ENCODE measurements at places on chromosomes 1 and 21.

DNA sequence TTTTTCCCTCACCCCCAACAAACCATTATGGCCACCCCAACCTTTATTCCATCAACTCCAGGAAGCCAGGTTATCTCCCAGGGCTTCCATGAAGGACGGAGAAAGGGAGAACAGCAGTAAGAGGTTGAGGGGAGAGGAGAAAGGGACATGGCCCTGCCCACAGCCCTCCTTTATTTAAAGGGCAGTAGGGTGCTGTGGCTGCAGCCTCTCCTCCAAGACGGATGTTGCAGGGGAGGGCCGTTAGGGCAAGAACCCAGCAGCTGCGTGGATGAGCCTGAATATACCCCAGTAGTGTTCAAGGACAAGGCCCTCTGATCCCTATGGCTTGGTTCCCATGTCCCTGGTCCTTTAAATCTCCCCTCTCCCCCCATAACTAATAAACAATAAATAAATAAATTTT lies 5.9 kb downstream of the RXFP4 start:
- DNase-seq: no peak

DNA sequence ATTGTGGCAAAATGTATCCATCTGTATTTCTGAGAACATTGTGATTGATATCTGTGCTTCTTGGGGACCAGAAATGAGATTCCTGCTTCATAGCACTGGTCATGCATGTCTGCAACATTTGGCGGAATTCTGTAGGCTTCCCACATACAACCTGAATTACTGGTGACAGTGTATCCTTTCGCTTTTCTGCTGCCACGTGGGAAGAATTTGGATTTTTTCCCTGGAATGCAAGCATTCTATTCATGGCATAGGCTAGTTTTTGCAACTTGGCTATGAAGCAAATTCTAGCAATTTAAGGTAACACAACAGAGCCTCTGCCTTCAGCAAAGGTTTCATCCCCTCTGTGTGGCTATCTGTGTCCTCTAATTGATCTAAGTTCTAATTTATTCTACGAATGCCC lies 85.9 kb downstream of the BCAR3 start:
- no peak for DNase-seq

- no peak for DNase-seq
Measured at GRCh38 chr1:1627829-1628753, 3.9 kb upstream of the MMP23B start.

- DNase-seq: no peak
Measured at GRCh38 chr21:26844258-26845065, 747 bp downstream of the ADAMTS1 start.

- no peak for DNase-seq
Measured at GRCh38 chr1:223143537-223144248, 645 bp upstream of the TLR5 start.

DNA sequence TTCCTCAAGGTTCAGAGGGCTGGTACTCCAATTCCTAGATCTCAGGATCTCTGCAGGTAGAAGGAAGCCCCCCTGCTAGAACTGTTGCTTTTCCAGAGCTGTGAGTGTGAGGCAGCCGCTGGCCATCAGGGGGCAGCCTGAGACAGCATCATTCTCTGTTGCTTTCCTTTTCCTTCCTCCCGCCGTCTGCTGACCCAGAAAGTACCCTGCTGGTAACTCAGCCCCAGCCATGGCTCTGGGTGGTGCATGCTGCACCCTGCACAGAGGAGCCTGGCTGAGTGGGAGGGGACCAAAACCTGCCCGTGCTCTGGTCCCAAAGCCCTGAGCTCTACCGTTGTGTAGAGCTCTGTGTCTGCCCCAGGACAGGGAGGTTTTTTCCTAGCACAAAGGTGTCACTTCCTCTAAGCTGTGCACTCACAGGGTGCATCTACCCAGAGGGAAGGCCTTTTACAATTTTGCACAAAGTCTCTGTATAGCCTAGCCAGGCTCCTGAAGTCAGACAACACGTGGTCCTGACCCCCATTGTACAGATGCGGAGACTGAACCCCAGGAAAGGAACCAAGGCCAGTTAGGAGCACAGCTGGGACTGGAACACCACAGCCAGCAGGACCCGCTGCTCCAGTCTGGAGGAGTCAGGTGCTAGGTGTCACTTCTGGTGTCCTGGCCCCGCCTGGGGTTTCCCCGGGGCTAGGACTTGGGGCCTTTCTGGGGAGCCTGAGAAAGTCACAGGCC lies 5.6 kb upstream of the FAM131C start:
- DNase-seq: no peak

GRCh38 chr1:97482022-97482421 lies 438.8 kb downstream of the DPYD start:
- no peak for DNase-seq

DNA sequence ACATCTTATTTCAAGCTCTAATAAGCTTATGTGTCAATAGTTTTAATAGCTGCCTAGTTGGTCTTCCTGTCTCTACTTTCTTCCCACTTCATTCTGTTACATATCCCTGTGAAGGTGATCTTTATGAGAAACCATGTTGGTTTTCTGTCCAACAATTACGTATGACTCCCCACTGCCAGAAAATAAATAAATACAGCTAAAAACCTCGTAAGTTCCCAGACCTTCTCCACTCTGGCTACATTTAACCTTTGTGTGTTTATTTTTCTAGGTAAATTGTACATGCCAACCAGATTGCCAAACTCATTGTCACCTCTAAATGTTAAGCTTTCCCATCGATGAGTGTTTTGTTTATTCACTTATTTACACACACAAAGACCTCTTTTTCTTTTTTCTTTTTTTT lies 147.2 kb downstream of the CRB1 start:
- no peak for DNase-seq

GRCh38 chr1:95431235-95431634 lies 197.2 kb downstream of the RWDD3 start:
- DNase-seq: no peak
